ENCODE measurements at places on chromosomes 5 and 9.

- DNase-seq = no peak
Observed at GRCh38 chr9:127280880-127281660, 16.5 kb downstream of the GARNL3 start.

GRCh38 chr5:7464182-7464581 lies 68.2 kb downstream of the ADCY2 start:
- no peak for DNase-seq

GRCh38 chr5:52854301-52854700 lies 66.6 kb downstream of the ITGA1 start:
- no peak for DNase-seq

DNA sequence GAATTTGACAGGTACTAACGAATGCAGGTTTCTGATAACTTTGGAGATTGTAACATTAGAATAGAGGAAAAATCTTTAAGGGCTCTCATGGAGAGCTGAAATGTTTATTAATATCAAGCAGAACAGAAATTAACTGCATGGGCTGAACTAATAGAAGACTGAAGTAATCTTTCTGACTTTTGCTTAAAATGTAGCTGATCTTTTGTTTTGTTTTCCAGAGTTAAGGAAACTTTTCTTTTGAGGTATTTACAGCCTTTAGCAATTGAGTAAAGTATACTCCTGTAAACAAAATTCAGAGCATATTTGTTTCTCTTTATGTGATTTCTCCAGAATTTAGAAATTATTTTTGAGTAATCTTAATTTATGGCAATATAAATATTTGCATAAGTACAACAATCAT lies 43.9 kb downstream of the SHC3 start:
- no peak for DNase-seq

DNA sequence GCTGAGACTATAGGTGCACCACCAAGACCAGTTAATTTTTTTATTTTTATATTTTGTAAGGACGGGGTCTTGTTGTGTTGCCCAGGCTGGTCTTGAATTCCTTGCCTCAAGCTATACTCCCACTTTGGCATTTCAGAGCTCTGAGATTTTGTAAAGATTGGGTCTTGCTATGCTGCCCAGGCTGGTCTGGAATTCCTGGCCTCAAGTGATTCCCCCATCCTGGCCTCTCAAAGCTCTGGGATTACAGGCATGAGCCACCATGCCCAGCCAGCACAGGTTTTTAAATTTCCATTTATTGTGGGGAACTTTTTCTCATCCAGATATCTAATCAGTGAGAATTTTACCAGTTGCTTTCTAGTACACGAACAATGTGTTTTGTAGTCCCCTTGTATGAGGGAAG lies 156.1 kb upstream of the VLDLR start:
- DNase-seq = no peak

GRCh38 chr9:9286001-9286400 lies 1326.8 kb downstream of the PTPRD start:
- no peak for DNase-seq

- no peak for DNase-seq
Observed at GRCh38 chr9:7058473-7058872, 300.7 kb downstream of the KDM4C start.

- DNase-seq = peak; percentile 61
Observed at GRCh38 chr9:130682421-130683121, 11.0 kb upstream of the EXOSC2 start.

All from activated T-cell treated with anti-CD3 and anti-CD28 coated beads, Interleukin-2, amount 50 U/mL, for 1 hour (primary cell).